ENCODE measurements at places on chromosomes 11 and 22.

DNA sequence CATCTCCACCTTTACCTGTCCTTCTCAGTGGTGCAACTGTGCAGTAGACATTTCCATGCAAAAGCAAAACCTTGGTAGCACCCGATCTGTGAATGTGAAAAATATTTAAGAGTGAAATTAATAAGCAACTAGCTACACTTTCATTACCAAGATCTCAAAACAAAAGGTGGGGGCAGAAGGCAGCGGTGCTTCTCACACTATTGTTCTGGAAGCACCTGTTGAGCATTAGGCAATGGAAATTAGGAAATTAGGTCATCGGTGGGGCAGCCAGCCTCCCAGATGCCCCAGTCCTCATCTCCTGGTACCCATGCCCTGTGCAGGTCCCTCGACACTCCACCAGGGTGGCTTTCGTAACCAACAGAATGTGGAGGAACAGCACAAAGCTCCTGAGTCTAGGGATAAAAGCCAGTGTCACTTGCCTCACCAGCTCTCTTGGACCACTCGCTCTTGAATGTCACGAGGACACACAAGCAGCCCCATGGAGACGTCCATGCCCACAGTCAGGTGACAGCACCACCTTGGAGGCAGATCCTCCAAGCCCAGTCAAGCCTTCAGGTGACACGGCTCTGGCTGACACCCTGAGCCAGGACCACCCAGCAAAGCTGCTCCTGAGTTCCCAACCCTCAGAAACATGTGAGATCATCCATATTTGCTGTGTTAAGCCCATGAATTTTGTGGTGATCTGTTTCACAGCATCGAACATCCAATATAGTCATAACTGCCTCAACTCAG lies 3.3 kb downstream of the LTO1 start:
- no peak for DNase-seq

GRCh38 chr11:15972838-15973237 lies 383.5 kb downstream of the SOX6 start:
- DNase-seq: no peak

DNA sequence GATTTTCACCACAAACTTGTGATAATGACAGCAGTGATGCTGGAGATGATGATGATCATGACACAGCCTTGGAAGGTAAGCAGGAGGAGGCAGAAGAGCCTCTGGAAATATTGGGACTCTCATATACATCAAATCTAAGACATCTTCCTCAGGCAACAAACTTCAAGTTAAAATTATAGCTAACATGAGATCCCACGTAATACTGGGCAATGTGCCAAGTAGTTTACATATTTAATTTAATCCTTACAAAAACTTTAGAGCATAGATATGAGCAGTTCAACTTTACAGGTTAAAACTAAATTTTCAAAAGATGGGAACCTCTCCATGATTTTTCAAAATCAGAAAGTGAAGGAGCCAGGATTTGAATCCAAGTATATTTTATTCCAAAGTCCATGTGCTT lies 19.0 kb downstream of the OR52B2 start:
- no peak for DNase-seq

DNA sequence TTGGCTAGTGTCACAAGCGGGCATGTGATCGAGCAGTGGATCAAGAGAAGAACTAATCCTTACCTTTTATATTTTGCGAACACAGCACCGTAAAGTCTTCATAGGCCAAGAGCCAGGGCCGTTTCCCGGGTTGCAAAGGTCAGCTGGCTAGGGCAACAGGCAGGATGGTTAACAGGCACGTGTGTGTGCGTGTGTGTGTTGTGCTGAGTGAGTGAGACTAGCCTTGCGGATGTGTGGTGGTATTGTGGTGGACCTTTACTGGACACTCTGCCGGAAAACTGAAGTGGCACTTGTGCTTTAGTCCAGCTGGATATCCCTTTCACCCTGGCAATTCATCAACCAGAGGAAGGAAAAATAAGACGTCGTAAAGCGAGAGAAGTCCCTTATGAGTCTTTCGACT lies 176.7 kb downstream of the BCR start:
- no peak for DNase-seq
